GDM1 (cell line): ENCODE measurements at places on chromosomes 16 and 17.

DNA sequence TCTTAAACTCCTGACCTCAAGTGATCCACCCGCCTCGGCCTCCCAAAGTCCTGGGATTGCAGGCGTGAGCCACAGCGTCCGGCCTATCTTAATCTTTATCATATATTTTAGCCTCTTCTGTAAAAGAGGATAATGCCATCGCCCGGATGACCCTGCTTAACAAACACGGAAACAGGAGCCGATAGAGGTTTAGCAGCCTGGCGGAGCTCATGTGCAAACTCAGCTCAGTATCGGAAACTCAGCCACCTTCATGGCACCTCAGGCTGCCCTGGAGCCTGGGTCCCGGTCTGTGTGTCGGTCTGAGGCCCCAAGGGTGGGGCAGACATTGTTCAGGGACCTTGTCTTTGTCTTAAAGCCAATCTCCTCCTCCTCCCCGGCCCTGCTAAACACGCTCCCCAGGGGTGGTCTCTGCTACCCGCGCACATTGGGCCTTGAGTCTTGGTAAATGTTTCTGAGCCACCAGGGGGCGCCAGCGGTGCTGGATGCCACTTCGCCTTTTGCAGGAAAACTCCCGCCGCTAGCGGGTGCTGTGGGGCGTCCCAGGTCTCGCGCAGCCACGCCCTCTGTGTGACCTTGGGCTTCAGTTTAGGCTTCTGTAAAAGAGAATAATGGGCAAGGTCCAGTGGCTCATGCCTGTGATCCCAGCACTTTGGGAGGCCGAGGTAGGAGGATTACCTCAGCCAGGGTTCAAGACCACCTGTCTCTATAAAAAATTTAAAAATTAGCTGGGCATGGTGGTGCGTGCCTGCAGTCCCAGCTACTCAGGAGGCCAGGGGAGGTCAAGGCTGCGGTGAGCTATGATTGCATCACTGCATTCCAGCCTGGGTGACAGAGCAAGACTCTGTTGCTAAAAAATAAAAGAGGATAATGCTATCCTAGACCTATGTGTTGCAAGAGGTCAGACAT is 2.7 kb downstream of the CETP start:
- DNase-seq = peak; percentile 41

DNA sequence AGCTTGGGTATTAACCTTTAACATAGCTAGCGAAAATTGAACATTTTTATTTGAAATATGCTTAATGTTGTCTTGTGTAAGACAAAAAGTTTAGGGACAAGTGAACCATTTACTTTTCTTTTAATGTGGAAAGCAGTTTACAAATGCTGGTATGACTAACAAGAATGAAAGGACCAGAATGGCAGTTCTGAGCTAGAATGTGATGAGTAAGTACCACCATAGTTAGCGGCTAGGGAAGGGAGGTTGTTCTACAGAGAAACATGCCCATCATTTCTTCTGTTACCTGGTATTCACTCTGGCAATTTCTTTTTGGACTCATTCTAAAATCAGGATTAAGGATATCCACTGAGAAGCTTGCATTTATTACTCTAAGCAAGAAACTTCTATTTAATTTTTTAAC is 121.1 kb downstream of the WWOX start:
- DNase-seq = no peak

DNA sequence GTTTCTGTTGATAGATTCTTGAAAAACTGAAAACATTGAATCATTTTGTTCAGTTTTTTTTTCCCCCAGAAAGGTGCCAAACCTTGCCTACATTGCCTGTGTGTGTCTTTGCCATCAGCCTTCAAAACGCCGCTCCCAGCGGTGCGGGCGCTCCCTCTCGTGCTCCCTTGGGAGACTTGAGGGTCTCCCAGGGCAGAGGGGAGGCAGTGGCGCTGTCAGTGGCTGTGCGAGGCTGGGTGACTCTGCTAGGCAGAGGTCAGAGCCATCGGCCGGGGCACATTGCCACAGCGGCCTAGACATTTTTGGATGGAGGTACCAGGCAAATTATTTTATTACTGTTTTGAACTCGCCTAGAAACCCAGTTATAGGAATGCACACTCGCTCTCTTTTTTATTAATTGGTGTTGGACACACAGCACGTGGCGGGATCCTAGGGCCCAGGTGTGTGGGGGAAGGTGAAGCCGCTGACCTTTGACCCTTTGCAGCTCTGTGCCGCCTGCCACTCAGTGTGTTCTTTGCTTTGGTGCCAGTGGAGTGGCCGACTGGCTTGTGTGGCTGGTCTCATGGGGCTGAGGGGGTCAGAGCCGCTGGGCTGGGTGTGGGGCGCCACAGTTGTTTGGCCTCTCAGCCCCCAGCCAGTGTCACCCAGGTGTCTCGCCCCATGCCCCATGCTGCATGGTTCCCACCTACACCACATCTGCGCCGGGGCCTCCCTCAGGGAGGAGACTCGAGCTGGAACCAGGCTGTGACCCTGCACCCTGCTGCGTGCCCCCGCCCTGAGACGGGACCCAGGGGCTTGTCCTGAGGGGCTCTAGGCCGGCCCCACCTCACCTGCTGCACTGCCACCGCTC is 115.7 kb downstream of the BANP start:
- no peak for DNase-seq

DNA sequence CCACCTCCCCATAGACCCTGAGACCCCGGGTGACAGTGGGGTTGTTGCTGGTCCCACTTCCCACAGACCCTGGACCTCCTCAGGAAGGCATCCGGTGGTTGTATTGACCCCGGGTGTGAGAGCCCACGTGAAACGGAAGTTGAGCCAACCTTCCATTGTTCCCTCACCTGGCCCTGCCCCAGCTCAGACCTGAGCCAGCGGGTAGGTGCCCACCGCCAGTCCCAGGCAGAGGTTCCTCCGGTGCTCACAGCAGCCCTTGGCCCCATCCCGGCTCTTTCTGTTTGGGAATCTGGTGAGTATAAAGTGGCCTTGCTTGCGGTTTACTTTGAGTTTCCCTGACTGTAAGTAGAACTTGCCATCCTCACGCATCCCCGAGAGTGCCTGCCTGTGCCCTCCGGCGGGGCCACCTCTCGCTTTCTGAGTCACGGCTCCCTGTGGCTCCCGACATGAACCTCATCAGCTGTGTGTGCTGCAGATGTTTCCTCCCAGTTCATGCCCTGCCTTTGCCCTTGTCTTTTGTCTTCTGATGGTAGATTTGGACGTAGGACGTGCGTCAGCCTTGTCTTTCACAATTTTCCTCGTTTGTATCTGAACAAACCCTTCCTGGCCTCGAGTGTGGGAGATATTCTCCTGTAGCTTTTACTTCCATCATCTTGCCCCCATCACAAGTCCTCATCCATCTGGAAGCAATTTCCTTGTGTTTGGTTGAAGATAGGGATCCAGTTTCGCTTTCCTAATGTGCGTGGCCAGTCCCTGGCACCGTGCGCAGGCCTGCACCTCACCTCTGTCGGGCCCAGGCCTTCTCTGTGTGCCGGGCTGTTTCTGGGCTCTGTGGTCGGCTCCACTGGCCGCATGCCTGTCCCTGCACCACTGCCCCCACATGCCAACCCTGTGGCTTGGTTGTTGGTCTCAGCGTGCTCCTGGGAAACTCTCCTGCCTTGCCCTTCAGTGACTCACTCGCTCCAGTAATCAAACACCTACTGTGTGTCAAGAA is 76.0 kb downstream of the METRNL start:
- DNase-seq = no peak

DNA sequence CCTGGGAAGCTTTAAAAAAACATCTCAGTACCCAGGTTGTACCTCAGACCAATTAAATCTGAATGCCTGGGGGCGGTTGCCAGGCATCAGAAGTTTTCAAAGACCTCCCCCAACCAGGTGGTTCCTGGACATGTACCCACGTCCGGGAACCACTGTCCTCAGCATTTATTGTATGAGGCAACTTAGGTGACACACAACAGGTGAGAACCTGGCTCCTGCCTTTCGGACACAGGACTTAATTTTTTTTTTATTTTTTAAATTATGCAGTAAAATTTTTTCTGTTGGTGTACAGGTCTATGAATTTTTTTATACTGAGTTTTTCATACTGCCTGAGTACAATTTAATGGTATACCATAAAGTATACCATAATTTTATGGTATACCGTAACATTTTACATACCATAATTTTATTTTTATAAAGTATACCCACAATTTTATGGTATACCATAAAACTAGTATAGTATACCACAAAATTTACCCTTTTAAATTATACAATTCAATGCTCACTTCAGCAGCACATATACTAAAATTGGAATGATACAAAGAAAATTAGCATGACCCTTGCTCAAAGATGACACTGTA is 38.7 kb upstream of the DHX8 start:
- no peak for DNase-seq

GRCh38 chr16:86722970-86723369 is 144.6 kb downstream of the FOXL1 start:
- no peak for DNase-seq

DNA sequence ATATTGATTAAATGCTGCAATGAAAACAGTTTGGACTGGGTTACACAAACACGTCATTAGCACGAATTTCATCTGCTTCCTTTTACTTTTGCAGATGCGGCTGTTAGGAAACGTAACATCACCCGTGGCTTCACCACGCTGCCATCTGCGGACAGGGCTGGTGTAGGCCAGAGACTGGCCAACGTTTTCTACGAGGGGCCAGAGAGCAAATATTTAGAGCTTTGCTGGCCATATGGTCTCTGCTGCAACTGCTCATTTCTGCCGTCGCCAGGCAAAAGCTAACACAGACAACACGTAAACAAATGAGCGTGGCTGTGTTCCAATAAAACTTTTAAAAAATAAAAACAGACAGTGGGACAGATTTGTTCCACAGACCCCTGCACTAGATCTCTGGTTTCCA is 96.6 kb downstream of the ENGASE start:
- DNase-seq = no peak

- no peak for DNase-seq
Observed at GRCh38 chr16:20995711-20996110, 95.1 kb downstream of the LYRM1 start.

DNA sequence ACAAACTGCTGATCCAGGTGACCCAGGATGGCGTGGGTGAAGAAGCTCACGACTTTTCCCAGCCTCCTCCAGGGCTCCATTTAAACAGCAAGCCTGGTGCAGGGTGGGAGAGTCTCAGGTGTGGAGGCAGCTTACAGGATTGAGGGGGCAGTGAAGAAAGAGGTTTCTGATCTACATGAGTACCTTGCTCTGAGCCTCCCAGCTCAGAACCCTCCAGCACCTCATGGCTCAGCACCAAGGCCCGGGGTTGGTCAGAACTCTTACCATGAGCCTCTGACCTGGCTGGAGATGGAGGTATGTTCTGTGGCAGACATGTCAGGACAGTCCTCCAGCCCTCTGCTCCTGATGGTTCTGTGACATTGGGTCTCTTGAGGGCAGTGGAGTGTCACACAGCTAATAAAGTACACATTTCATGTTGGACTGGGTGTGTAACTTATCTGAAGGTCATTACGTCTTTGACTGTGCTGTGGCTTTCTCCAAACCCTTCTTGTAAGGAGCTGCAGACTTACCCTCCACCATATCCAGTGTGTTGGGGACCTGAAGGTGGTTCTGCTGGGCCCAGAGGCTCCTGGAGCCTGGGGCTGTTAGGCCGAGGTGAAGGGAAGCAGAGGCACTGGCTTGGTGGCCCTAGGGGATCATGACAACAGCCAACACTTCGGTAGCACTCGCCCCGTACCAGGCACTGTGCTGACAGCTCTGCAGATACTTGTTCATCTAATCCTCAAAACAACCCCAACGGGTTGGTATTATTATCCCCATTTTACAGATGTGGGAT is 3.8 kb upstream of the DCAF7 start:
- no peak for DNase-seq

- DNase-seq = no peak
Observed at GRCh38 chr17:44254361-44255095, 13.4 kb downstream of the SLC4A1 start.

DNA sequence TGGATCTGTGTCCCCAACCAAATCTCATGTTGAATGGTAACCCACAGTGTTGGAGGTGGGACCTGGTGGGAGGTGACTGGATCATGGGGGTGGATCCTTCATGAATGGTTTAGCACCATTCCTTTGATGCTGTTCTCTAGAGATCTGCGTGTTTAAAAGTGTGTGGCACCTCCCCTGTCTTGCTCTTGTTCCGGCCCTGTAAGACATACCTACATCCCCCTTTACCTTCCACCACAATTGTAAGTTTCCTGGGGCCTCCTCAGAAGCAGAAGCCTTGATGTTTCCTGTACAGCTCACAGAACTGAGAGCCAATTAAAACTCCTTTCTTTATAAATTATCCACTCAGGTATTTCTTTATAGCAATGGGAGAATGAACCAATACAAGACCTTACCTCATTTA is 257.7 kb downstream of the XYLT1 start:
- DNase-seq = no peak

- no peak for DNase-seq
Observed at GRCh38 chr17:82356845-82357355, 2.1 kb upstream of the TEX19 start.

- no peak for DNase-seq
Observed at GRCh38 chr17:66317629-66318028, 15.2 kb downstream of the PRKCA start.

DNA sequence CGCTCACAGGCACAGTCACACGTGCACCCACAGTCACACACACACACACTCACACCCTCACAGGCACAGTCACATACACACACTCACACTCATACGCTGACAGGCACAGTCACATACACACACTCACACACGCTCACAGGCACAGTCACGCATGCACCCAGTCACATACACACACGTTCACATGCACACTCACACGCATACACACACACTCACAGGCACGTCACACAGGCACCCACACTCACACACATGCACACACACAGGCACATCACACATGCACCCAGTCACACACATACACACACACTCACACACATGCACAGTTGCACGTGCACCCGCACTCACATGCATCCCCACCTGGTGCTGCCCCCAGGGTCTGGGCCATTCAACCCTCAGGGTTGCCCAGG is 46.1 kb upstream of the CBFA2T3 start:
- DNase-seq = no peak

DNA sequence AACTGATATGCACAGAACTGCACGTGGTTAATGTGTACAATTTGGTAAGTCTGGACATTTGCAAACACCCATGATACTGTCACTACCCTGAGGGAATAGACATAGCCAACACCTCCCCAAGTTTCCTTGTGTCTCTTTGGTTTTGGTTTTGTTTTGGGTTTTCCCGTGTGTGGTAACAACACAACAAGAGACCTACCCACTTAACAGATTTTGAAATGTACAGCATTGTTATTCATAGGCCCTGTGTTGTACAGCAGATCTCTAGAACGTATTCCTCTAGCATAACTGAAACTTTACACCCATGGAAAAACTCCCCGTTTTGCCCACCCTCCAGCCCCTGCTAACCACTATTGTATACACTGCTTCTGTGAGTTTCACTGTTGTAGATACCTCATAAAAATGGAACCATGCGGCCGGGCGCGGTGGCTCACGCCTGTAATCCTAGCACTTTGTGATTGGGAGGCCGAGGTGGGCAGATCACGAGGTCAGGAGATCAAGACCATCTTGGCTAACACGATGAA is 76.3 kb upstream of the TBC1D3K start:
- no peak for DNase-seq

- no peak for DNase-seq
Observed at GRCh38 chr17:72915625-72916081, 176.8 kb downstream of the SLC39A11 start.
